SHP77 treated with DMSO at 0.1 percent for 48 hours (cell line): ENCODE measurements at places on chromosomes 16 and 17.

DNA sequence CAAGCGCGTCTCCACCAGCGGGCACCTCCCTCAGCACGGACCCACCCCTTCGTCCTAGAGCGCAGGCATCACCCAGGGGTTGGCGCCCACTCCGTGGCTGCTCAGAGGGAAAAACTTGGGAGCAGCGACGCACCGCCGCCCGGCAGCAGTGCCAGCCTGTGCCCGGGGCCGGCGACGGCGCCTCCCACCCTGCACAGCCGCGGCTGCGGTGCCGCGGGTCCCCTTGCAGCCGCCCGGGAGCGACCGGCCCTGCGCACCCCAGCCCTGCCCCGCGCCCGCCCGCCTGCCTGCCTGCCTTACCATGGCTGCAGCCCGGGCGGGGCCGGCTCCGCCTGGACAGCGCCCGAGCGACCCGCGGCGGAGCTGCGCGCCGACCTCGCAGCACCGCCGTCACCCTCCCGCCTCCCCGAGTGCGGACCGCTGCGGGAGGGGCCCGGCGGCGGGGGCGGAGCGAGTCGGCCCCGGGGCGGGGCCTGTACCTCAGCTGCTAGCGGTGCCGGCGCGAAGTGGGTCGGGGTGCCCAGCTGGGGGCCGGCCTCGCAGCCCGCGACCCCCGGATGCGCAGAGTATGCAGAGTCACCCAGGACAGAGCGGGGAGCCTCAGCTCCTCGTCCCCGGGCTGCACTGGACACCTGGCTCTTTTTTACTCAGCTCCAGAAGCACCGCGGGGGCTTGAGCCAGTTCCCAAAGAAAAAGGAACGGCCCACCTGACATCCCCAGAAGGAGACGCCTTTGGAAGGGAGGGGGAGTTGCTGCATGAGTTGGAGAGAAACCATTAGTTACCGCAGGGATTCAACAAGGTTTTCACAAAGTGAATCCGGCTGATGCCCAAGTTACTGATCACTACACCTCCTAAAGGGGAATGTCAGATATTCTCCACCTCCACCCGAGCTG lies 17.5 kb upstream of the MTMR4 start:
- no peak for DNase-seq

DNA sequence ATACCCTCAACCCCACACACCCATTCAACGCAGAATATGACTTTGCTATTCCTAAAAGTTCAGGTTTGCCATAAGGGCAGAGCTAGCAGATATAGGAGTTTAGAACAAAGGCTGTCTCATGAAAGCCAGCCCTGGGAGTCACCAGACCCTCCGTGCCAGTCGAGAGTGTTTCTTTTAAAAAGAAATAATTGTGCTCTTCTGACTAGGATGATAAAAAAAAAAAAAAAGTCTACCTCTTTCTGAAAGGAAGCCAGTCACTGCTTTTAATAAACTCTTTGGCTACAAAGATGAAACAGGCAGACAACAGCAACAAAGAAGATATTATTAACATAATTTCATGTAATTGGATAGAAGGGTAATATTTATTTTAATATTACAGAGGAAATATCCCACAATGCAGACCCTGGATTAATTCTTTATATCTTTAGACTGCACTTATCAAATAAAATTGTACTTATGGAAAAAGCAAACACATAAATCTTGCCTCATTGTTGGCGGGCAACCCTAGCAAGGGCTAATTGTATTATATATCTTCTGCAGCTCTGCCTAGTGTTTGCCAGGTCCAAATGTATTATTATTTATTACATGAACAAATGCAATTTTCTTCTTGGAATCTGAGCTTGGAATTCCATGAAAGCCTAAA lies 277.5 kb upstream of the DYNLRB2 start:
- no peak for DNase-seq

- no peak for DNase-seq
Observed at GRCh38 chr16:84223456-84223855, 16.4 kb downstream of the KCNG4 start.

DNA sequence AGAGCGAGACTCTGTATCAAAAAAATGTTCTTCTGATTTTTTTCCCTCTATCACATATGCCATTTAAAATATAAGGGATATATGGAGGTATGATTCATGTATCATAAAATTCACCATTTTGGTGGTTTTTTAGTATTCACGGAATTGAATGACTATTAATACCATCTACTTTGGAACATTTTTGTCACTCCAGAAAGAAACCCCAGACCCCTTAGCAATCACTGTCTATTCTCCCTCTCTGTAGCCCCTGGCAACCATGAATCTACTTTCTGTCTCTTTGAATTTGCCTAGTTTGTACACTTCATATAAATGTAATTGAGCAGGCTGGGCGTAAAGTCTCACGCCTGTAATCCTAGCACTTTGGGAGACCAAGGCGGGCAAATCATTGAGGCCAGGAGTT lies 75.9 kb downstream of the PRKCA start:
- no peak for DNase-seq

GRCh38 chr17:40803617-40804082 lies 3.9 kb upstream of the KRT28 start:
- DNase-seq, result peak; percentile 32

- DNase-seq, result no peak
Observed at GRCh38 chr17:67503184-67503583, 126.1 kb downstream of the PITPNC1 start.

- no peak for DNase-seq
Observed at GRCh38 chr16:85782451-85782850, 16.9 kb downstream of the EMC8 start.

- DNase-seq, result no peak
Observed at GRCh38 chr16:2981177-2981898, 1.1 kb upstream of the PKMYT1 start.

GRCh38 chr17:39925282-39926134 lies 1.9 kb downstream of the ORMDL3 start:
- DNase-seq, result no peak

DNA sequence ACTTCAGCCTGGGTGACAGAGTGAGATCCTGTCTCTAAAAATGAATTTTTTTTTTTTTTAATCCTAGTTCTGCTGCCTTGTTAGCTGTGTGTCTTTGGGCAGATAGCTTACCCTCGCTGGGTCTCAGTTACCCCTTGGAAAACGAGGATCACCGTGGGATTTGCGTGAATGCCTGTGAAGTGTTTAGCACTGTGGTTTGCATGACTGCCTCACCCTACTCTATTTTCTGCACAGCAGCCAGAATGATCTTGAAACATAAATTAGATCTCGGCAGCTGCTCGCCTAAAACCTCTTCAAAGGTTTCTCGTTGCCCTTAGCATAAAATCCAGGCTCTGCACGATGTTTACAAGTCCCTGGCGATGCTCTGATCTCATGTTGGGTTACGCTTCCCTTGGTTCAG lies 71.2 kb upstream of the GRIN2A start:
- no peak for DNase-seq

GRCh38 chr16:12272264-12272663 lies 295.7 kb downstream of the SNX29 start:
- DNase-seq, result no peak

- no peak for DNase-seq
Observed at GRCh38 chr16:73713251-73713650, 583.4 kb upstream of the PSMD7 start.

DNA sequence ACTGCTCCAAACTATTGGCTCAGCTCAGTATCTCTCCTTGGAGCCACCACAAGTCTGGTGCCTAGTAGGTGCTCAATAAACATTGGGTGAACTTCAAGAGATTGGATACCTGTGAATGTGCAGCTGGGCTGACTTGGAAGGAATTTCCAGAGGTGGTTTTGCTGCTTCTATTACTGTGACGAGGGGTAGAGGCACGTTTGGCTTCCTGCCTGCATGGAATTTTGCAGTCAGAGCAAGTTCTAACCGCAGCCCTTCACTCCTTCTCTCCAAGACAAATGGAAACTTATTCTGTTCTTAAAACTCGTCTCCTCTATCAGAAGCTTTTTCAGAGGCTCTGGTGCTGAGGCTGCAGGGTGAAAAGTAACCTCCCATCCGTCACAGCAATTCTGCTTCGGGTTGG lies 342.5 kb downstream of the CPPED1 start:
- DNase-seq, result no peak

- no peak for DNase-seq
Observed at GRCh38 chr17:49965524-49965909, 3.5 kb upstream of the DLX4 start.

GRCh38 chr17:10428781-10429180 lies 7.0 kb upstream of the MYH8 start:
- DNase-seq, result no peak

- DNase-seq, result no peak
Observed at GRCh38 chr16:72367851-72368250, 195.9 kb upstream of the PMFBP1 start.

GRCh38 chr17:76184290-76184689 lies 43.2 kb upstream of the FOXJ1 start:
- DNase-seq, result no peak

DNA sequence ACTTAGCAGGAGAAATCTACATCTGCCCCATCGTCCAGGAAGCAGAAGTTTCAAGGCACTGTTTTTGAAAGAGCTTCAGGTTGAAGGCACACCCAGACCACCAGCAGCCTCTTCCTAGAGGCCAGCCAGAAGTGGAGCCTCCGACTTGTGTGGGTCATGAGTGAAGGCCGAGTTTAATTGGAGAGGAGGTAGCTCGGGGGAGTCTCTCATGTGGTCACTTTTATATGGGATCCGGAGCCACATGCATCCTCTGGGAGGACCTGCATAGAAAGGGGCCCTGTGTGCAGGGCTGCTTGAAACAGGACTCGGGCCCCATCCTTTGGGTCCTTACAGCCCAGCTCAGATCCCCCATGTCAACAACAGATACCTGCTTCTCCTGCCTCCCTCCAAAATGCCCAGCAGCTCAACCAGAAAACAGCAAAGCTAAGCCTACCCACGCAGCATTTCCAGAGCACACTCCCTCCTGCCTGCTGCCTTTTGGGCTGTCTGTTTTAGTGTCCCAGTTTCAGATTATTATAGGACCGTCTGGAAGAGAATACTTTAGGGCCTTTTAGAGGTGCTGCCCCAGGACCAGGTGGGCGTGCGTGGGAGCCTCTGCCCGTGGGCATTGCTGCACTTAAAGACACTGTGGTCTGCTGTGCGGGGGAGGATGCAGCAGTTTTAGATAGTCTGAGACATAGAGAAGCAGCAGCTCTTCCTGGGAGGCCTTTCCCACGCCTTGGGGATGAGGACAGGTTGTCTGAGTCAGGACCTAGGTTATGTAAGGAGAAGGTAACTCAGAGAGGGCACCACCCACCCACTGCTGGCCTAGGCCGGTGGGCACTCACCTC lies 29.5 kb downstream of the MPRIP start:
- DNase-seq, result no peak

- no peak for DNase-seq
Observed at GRCh38 chr17:34051046-34051445, 204.0 kb upstream of the CCL2 start.

DNA sequence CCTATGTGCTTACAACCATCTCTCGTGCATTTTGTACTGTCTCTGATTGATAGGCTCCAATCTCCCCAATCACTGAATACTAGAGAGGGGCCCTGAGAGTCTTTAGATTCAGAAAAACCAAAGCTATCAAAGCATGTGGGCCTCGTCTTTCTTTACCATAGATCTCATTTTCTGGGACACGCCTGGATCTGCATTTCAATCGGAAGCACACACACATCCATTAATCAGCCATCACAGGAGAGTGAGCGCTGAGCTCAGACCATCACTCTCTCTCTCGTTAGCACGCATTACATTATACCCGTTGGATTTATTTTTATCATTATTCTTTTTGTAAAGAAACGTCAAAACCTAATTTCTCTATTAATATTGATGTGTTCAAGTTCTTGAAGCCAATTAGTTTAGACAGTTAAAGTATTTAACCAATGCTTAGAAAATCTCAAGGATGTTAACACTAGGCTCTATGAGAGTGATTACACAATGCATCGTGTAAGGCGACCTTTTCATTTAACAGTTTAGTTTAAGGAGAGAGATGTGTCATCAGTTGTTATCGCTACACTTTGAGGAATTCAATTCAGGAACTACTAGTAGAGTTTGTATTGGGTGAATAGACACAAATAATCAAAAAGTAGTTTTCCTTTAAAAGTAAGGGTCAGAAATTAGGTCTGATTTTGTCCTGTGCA lies 650.7 kb downstream of the CDH8 start:
- no peak for DNase-seq

GRCh38 chr16:54334208-54334607 lies 47.6 kb upstream of the IRX3 start:
- DNase-seq, result no peak

DNA sequence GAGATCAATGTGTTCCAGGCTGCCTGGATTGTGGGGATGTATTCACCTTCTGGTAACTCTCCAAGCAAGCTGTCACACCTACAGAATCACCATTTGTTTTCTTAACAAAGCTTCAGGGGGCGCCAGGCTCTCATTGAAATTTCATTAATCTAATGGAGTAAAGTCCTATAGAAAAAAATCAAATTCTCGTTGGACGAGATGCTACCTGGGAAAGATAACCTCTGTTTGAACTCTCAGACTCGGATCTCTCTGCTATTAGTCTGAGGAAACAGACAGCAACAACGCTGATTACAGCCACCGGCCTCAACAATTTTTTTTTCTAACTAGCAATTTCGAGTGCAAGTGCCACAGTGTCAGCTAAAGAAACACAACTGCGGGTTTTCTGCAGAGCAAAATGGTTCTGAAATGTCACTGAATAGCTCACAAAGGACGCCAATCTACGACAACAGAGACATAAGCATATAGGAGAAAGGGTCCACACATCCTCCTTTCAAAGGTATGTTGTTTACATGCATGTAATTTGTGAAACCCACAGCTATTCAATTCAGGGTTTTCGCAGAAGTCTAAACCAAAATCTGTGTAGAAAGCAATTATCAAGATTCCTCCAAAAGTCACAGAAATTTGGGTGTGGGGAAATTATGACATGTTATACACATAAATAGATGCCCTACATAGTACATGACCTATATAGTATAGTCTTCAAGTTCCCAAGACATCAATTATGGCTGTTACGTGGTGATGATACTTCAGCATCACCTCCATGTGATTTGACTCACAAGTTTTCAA lies 135.8 kb downstream of the SKAP1 start:
- no peak for DNase-seq

DNA sequence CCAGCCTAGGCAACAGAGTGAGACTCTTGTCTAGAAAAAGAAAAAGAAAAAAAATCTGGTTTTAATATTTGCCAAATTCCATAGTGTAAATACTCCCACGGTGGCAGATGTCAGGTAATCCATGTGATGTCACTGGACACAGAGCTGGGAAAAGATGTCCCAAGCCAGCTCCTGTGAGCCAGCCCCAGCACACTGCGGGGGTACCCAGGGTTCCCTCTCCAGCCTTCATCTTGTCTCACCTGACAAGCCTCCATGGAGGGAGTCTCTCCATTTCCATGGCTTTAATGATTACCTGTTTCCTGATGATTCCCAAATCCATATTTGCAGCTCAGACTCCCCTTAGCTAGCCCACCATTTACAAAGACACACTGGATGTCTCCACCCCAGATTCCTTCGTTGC lies 4.6 kb downstream of the CD300LB start:
- DNase-seq, result no peak

DNA sequence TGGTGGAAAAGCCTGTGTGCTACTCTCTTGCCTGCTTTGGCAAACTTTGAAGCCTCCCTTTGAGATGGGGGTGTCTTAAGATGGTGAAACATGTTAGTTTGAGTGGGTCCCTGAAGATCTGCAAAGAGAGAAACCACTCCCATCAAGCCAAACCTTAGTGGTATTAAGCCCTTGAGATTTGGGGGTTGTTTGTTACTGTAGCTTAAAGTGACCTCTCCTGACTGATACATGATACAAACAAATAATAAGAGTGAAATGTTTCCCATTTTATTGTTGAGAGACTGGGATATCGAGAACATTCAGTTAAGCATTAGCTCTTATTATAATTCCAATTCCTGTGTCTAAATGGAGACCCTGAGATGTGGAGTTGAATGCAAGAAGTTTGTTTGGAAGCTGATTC lies 63.1 kb downstream of the NT5M start:
- no peak for DNase-seq
